ENCODE measurements at places on chromosomes 1 and 21. TPM values are rescaled to one million over a fixed set of nuclear protein-coding genes. Genes with fewer than 3 reads are reported as not detected.

The EFHD2 gene
- 11.1 TPM for total RNA-seq

The EEIG2 gene
- total RNA-seq: 51.1 TPM

The FAM229A gene
- total RNA-seq: 1.6 TPM

The LCE1F gene
- not detected for total RNA-seq

The DNALI1 gene
- total RNA-seq: 13.7 TPM
